Naive thymus-derived CD4-positive, alpha-beta T cell (primary cell): ENCODE measurements at places on chromosomes 12 and 14.

DNA sequence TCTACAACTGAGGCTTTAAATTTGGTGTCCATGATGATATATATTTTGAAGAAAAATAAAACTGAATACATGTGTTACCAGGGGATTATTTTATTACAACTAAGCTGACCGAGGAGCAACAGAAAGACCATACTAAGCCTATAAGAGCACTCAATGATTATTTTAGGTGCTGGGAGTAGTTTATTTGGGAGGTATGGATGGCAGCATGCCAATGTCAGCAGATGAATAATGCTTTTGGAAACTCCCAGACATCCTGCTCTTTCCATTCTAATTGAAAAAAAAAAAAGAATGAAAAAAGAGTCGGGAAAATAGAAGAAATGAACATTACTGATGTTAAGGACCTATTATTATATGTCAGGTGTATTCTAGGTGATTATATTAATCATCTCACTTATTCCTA, 441.2 kb downstream of the BTG1 start:
- DNase-seq = no peak
- H3K4me1 ChIP-seq = no peaks in the 10 kb centered on the region
- no peaks in the 10 kb centered on the region for H3K27me3 ChIP-seq
- H3K36me3 ChIP-seq = no peaks in the 10 kb centered on the region
- no peak overlapping the region for H3K4me3 ChIP-seq
- no peak overlapping the region for H3K27ac ChIP-seq

- no peak overlapping the region for H3K4me3 ChIP-seq
- DNase-seq = no peak
- no peak overlapping the region for H3K27ac ChIP-seq
- H3K4me1 ChIP-seq = no peaks in the 10 kb centered on the region
- no peaks in the 10 kb centered on the region for H3K27me3 ChIP-seq
These were observed 178.1 kb upstream of the VASH1 start for GRCh38 chr14:76583174-76583573.

- DNase-seq = no peak
- H3K4me1 ChIP-seq = no peaks in the 10 kb centered on the region
- H3K36me3 ChIP-seq = no peaks in the 10 kb centered on the region
- H3K27ac ChIP-seq = no peak overlapping the region
- no peaks in the 10 kb centered on the region for H3K27me3 ChIP-seq
These were observed 450.4 kb downstream of the LRFN5 start for GRCh38 chr14:42057111-42057510.

DNA sequence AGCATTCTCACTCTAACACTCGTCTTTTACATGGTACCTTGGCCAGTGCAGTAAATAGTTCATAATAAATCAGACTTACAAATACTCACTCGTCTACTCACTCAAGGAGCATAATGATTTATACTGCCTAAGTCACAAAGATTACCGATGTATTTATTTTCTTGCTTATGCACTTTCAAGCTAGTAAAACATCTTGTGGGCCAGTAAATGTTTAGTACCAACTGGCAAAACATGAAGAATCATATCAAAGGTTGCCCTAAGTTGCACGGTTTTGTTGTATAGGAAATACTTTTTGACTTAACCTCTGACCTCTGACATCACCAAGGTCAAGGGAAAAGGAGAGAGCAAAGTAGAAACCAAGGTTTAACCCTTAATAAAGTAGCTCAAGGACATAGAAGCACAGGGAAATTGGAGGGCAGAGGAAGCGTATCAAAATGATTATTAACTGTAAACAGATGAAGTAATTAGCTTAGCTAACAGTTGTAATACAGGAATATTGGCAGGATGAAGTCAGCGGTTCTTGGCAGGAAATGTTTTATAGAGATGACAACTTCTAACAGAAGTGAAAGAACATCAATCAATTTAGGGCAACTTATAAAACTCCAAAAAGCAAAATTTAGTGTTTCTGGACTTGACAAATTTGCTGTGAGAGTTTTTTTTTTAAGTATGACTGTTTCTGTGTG, 131.9 kb downstream of the HMGA2 start:
- H3K27ac ChIP-seq = no peak overlapping the region
- no peak overlapping the region for H3K4me3 ChIP-seq
- DNase-seq = no peak

- H3K4me3 ChIP-seq = no peak overlapping the region
- H3K4me1 ChIP-seq = no peaks in the 10 kb centered on the region
- DNase-seq = peak; percentile 81
- H3K36me3 ChIP-seq = no peaks in the 10 kb centered on the region
These were observed 1264.0 kb downstream of the TMEM121 start for GRCh38 chr14:106790189-106791036.

DNA sequence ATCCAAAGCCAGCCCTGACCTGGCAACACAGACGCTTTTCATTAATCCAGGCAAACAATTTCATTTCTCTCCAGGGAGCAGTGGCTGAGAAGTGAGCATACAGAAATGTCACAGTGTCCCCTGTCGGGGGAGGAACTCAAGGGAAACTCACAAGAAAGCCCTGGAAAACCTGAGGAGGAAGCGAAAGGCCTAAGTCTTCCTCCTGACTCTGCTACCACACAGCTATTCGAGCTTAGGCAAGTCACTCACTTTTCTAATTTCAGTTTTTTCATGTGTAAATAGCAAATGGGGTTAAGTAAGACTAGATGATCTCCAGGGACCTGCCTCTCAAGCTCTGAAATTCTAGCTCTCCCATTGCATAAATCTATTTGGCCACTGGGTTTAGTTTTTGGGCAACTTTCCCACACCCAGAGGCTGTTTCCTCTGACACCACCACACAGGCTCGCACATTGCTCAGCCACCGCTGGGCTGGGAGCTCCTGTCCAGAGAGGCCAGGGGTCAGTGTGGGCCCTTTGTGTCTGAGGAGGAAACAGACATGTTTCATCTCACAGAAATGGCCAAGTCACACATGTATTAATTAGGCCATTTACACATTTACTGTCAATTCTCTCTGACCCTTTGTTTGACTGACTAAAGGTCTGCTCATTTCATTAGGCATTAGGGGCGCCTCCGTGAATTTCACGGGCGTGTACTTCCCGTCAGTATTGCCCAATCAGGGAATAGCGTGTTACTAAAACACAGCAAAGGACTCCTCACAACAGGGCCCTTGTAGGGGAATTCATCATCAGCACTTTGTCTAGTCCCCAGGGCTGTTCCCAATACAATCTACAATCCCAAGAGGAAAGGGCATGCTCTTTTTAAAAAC, 9.8 kb upstream of the PNMA1 start:
- DNase-seq = no peak
- peaks cover 5% of the 10 kb centered on the region for H3K4me1 ChIP-seq
- H3K4me3 ChIP-seq = no peak overlapping the region
- no peaks in the 10 kb centered on the region for H3K27me3 ChIP-seq
